Gastrocnemius medialis (tissue), 4 donors: ENCODE measurements at places on chromosomes 2 and 18. TPM values are rescaled to one million over a fixed set of nuclear protein-coding genes. Genes with fewer than 3 reads are reported as not detected.

AP1S3 gene
- total RNA-seq: not detected

BUB1 gene
- 0.59 TPM for total RNA-seq

AGXT gene
- total RNA-seq: 3.3 TPM

GRCh38 chr18:56139792-56140254, 498.6 kb downstream of the TXNL1 start:
- H3K27ac ChIP-seq: no peak overlapping the region
- no peaks in the 10 kb centered on the region for H3K36me3 ChIP-seq
- H3K4me3 ChIP-seq: no peak overlapping the region

DNA sequence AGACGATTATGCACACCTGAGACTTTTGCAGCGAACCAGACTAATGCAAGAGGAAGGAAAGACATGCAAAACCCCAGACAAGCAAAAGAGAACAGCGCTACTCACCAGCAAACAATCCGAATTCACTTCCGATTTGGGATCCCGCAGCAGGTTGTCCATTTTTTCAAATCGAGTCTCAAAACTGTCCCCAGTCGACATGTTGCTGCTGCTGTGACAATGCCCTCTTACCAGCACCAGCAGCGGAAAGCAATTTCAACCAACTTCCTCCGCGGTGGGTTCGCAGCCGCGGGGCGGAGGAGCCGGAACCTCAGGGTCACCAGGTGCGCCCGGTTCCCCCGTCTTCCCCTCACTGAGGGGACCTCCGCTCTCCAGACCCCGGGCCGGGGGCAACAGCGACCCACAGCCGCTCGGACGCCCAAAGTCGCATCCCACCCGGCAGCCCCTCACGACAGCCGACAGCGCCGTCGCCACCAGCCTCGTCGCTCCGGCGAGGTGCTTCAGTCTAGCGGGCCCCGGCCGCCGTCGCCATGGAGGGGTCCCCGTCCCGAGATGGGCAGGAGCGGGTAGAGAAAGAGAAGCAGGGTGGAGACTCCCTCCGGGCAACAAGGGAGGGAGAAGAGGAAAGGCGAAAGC, 784 bp downstream of the ROCK1 start:
- H3K4me1 ChIP-seq: peaks cover 41% of the 10 kb centered on the region
- H3K27me3 ChIP-seq: no peaks in the 10 kb centered on the region
- peak overlapping the region; percentile 99 for H3K4me3 ChIP-seq
- DNase-seq: no peak
- no peaks in the 10 kb centered on the region for H3K36me3 ChIP-seq

DNA sequence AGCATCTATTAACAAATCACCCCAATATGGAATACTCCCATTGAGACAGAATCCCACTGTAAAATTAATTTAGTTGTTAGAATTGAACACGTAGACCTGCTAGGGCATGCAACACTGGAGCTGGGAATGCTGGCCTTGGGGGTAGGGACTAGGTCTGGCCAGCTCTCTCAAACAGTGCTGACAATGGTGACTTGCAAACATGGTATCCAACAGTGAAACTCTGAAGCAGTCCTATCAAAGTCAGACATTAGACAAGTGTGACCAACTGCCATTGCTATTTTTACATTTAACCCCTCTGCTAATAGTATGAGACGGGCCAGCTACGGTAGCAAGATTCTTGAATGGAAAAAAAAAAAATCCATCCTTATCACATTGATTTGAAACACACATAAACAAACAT, 7.2 kb downstream of the E2F6 start:
- H3K27ac ChIP-seq: peak overlapping the region; percentile 73
- no peak overlapping the region for H3K4me3 ChIP-seq
- H3K4me1 ChIP-seq: peaks cover 61% of the 10 kb centered on the region
- DNase-seq: no peak

DNA sequence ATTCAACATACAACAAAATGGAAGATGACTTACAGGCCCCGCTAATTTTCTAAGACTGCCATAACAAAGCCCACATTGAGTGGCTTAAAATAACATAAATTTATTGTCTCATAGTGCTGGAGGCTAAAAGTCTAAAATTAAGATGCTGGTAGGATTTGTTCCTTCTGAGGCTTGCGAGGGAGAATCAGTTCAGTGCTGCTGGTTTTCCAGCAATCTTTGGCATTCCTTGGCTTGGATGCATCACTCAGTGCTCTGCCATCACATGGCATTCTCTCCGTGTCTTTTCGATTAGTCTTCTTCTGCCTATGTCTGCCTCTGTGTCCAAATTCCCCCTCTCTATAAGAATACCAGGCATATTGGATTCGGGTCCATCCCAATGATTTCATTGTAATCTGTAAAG, 959.3 kb upstream of the TMEFF2 start:
- no peak for DNase-seq
- H3K27me3 ChIP-seq: no peaks in the 10 kb centered on the region
- H3K4me3 ChIP-seq: no peak overlapping the region
- no peaks in the 10 kb centered on the region for H3K36me3 ChIP-seq
- no peaks in the 10 kb centered on the region for H3K4me1 ChIP-seq
- no peak overlapping the region for H3K27ac ChIP-seq

DNA sequence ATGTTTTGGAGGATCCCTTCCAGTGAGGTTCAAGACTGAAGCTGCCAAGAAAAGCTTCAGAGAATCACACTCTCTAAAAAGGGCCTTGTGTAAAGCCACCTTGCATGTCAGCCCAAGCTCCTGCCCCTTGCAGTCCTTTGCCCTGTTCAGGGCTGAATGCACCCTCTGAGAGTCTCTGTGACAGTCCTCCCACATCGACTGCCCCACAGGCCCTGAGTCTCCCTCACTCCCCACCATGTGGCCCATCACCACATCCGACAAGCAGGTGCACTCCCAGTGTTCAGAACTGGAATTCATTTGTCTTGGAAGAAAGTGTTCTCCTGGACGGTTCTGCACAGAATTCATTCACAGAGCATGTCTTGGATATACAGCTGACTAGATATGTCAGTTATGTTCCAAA, 31.0 kb downstream of the BCL11A start:
- no peaks in the 10 kb centered on the region for H3K27me3 ChIP-seq
- no peaks in the 10 kb centered on the region for H3K4me1 ChIP-seq
- H3K27ac ChIP-seq: no peak overlapping the region
- DNase-seq: no peak

DNA sequence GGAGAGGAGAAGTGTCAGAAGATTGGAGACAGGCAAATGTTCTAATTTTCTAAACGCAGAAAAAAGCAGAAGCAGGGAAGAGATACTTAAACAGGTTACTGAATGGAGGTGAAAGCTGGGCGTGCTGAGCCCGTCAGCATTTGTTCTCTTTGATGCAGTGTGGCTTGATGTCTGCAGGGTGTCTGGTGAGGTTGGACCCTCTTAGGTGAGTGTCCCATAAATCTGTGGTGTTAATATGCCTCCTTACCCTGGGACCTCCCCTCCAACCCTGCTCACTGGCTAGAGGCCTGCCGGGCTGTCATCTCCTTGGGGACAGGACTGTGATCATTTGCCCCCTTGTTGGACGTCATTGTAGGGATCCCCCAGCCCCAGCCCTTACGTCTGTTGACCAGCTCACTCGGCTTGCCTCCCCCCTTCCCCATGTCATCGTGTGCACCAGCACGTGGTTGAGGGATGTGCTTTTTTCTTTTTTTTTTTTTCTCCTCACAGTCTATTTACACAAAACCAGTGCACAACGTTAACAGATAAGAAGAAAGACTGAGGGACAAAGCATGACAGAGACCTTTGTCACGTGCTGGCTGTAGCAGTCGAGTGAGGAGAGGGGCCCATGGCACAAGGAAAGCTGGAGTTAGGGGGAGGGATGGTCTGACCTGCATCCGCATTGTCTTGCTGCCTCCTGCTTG, 56.4 kb downstream of the NCK2 start:
- H3K27ac ChIP-seq: no peak overlapping the region
- H3K4me3 ChIP-seq: no peak overlapping the region
- no peak for DNase-seq
- no peaks in the 10 kb centered on the region for H3K27me3 ChIP-seq

DNA sequence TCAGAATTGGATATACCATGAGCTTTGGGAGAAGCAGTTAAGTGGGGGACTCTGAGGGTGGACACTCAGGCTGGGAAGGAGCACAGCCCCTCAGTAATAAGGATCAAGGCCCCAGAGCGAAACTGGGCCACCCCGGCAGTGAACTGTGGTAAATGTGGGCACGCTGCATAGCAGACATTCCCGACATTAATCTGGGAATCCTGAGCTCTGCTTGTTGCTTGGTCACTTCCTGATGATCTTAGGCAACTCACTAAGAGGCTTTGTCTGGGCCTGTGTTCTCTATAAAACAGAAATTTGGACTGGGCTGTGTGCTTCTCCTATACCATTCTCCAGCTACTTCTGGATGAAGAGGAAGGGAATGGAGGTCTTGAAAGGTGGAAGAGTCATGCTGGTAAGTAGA, 4.8 kb downstream of the TGFBRAP1 start:
- no peak overlapping the region for H3K4me3 ChIP-seq
- DNase-seq: no peak
- no peaks in the 10 kb centered on the region for H3K27me3 ChIP-seq
- peaks cover 26% of the 10 kb centered on the region for H3K4me1 ChIP-seq
- H3K27ac ChIP-seq: no peak overlapping the region
- no peaks in the 10 kb centered on the region for H3K36me3 ChIP-seq

DNA sequence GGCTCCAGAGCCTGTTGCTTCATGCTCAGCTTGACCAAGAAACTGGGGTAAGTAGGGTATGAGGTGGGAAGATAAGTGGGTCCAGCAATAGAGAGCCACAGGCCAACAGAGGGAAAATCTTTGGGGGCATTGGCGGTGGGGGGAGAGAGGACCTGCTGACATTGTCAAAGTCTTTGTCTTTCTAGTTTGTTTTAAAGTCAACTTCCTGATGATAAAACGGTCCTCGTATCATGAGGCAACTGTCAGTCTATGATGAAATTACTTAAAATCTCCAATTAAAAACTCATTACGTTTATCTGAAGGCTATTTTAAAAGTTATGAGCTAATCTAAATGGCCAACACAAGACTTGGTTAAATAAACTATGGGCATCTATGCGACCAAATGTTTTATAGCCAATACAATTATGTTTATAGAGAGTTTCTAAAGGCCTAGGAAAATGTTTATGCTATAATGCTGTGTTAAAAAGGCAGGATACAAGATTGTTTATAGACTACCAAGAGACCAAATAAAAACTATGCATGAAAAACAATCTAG, 84.4 kb upstream of the CD28 start:
- H3K27ac ChIP-seq: no peak overlapping the region
- no peaks in the 10 kb centered on the region for H3K4me1 ChIP-seq
- no peak for DNase-seq
- H3K4me3 ChIP-seq: no peak overlapping the region
- no peaks in the 10 kb centered on the region for H3K27me3 ChIP-seq

DNA sequence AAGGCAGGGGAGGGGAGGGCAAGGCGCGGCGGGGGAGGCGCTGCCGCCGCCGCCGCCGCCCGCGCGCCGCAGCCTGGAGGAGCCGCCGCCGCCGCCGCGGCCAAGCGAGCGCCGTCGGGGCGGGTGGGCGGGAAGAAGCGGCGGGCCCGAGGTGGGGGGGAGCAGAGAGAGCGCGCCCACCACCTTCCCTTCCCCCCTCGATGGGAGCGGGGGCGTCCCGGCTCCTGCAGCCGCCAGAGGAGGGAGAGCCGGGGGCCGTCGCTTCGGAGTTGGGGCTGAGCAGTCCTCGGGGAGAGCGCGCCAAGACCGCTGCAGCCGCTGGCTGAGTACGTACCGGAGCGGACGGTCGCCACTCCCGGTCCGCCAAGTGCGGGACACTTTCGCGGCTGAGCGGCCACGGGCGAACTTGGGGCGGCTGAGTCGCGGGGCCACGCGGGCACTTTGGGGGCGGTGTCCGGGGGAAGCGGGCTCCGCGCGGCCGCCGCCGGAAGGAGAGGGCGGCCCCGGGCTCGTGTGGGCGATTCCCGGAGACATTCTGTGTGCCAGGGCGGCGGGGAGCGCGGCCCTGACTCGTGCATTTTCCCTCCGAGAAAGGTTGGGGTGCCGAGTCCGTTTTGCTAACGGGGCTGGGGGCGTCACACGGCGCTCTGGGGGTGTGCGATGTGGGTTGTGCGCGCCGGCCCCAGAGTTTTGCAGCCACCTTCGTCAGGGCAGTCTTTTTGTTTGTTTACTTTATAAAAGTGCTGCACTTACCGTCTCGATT, at the start of gene NAB1:
NAB1 (plus strand) TSS at position 49 of the 763 bp plus-strand sequence. CDS start 10,094 bp downstream, outside the sequence.
- H3K27me3 ChIP-seq: no peaks in the 10 kb centered on the region
- H3K4me3 ChIP-seq: peak within 1 kb of the TSS; percentile 87
- peaks cover 20% of the 10 kb centered on the region for H3K4me1 ChIP-seq
- no peaks in the 10 kb centered on the region for H3K36me3 ChIP-seq
- DNase-seq: no peak

- H3K4me1 ChIP-seq: no peaks in the 10 kb centered on the region
- no peak overlapping the region for H3K27ac ChIP-seq
- no peak for DNase-seq
- no peak overlapping the region for H3K4me3 ChIP-seq
- H3K36me3 ChIP-seq: no peaks in the 10 kb centered on the region
These were observed 105.5 kb downstream of the CLIP4 start for GRCh38 chr2:29220506-29221270.

GRCh38 chr2:134344954-134345697, 91.3 kb downstream of the MGAT5 start:
- no peaks in the 10 kb centered on the region for H3K4me1 ChIP-seq
- H3K27ac ChIP-seq: no peak overlapping the region
- no peak overlapping the region for H3K4me3 ChIP-seq
- no peaks in the 10 kb centered on the region for H3K36me3 ChIP-seq
- no peaks in the 10 kb centered on the region for H3K27me3 ChIP-seq

DNA sequence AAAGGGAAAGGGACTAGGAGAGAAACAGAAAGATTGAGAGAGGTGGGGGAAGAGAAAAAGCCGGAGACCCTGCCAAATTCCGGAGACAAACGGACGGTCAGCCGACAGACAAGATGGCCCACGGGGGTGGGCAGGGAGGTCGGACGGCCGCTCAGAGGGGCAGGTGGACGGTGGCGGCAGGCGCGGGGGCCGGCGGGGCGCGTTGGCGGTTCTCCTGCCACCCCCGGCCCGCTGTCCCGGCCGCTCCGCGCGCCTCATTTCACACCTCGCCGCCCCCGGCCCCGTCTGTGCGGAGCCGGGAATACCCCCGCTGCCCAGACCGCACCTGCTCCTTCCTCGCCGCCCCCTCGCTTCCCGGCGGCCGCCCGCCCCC, 935 bp downstream of the SLC30A3 start:
- DNase-seq: no peak
- peaks cover 26% of the 10 kb centered on the region for H3K4me1 ChIP-seq
- no peaks in the 10 kb centered on the region for H3K36me3 ChIP-seq
- no peak overlapping the region for H3K27ac ChIP-seq
- H3K4me3 ChIP-seq: peak overlapping the region; percentile 63

GRCh38 chr2:234910186-234910679, 41.6 kb upstream of the SH3BP4 start:
- H3K27ac ChIP-seq: no peak overlapping the region
- H3K27me3 ChIP-seq: no peaks in the 10 kb centered on the region
- no peak for DNase-seq

- DNase-seq: no peak
- no peaks in the 10 kb centered on the region for H3K36me3 ChIP-seq
- no peak overlapping the region for H3K4me3 ChIP-seq
These were observed 118.2 kb downstream of the CLIP4 start for GRCh38 chr2:29233428-29233827.

DNA sequence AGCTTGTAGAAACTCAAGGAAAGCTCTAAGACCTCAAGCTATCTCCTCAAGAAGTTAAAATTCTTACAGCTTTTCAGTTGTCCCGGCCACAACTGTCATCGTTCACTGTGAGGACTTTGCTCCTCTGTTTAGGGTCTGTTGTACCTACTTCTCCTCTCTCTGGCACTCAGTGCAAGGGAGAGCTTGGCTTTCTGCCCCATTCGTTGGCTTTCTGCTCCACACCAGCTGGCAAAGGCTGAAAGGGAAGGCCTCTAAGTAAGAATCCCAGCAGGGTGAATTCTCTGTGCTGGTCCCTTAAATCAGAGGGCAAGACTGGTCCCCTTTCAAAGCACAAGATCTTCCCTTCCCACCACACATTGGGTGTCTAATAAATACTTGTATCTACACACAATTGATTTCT, 17.3 kb downstream of the ZBTB7C start:
- no peak overlapping the region for H3K4me3 ChIP-seq
- no peaks in the 10 kb centered on the region for H3K36me3 ChIP-seq
- DNase-seq: no peak
- no peaks in the 10 kb centered on the region for H3K4me1 ChIP-seq
- no peak overlapping the region for H3K27ac ChIP-seq
- no peaks in the 10 kb centered on the region for H3K27me3 ChIP-seq
